ENCODE measurements at places on chromosomes 2 and 18. TPM values are rescaled to one million over a fixed set of nuclear protein-coding genes. Genes with fewer than 3 reads are reported as not detected.

DNA sequence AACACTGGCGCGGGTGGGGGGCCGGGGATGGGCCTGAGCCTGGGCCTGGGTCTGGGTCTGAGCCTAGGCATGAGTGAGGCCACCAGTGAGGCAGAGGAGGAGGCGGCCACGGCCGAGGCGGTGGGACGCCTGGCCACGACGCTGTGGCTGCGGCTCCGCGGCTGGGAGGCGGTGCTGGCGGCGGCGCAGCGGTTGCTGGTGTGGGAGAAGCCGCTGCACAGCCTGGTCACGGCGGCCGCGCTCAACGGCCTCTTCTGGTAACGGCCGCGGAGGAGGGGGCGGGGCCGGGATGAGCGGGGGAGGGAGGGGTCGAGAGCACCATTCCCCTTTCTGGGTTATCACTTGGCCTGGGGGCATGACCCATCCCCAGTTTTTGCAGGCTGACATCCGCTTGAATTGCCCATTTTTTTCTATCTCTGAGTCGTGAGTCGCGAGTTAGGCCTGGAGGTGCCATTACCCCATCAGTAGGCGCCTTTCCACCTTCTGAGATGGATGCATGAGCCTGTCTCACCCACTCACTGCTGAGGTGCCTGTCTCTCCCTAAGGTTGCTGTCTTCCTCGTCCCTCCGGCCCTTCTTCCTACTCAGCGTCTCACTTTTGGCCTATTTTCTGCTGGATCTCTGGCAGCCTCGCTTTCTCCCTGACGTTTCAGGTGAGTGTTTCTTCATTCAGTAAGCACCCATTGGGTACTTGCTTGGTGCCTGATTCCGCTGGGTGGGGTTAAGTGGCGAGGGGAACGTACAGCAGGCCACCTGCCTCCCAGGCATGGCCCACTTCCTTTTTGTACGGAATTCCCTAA is 501 bp downstream of the RETREG2 start:
- no peak for DNase-seq

GRCh38 chr18:12625241-12625640 is 32.7 kb downstream of the SPIRE1 start:
- DNase-seq = no peak

TMBIM1 gene
- total RNA-seq = 26.9 TPM

- DNase-seq = no peak
Measured at GRCh38 chr2:104702031-104702850, 151.7 kb upstream of the POU3F3 start.

GRCh38 chr2:16958266-16958665 is 292.6 kb upstream of the CYRIA start:
- DNase-seq = no peak

DNA sequence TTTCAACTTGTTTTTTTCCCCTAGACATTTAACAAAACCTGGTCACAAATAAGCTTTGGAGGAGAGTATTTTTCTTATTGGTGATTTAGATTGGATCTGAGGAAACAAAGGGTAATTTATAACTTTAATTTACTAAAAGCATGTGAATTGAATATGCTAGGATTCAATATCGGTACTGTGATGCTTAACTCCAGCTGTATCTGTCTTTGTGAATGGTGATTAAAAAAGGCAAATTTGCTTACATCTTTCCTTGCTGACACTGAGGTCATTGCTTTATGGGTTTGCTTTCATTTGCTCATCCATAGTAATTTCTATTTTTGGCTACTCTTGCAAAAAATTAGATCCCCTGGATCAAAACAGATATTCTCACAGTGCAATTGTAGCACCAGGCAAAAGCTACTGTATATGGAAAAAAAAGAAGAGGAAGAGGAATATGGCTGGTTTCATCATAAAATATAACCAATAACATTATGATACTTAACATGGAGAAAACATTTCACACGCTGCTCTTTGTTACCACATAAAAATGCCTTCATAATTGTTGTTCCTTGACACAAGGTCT is 832.0 kb upstream of the ZEB2 start:
- DNase-seq = no peak

MC4R gene
- not detected for total RNA-seq

DNA sequence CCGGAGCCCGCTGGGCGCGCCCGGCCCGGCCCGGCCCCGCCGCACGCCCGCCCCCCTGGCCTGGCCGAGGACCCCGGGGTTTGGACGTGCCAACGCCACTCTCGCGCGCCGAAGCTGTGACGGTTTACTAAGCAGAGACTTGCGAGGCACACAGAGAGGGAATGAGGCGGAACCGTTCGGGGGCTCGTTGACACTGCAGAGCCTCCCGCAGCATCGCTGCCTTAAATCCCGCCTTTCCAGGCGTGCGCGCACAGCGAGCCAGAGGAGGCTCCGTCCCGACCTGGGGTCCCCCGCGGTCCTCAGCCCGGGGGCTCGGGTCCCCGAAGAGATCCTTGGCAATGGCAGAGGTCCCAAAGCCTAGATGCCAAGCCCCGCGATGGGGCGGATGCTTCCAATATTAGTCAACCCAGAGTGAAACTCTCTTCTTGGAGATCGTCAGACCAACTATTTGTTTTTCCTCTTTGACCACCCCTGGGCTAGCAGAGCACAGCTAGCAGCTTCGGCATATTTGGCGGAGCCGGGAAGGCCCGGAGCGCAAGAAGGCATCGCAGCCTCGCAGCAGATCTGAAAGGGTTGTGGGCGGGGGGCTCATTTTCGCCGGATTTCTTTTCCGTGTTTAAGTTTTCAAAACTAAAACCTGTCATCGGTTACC is at the start of gene ZNF385B:
Gene ZNF385B, minus strand, starts transcription at position 197 of the 652 bp plus-strand sequence.
- no peak for DNase-seq

CYRIA gene
- total RNA-seq = 9.2 TPM

GRCh38 chr2:199261936-199262335 is 195.8 kb downstream of the SATB2 start:
- no peak for DNase-seq

CROCC2 gene
- total RNA-seq = not detected

FBXO48 gene
- 0.85 TPM for total RNA-seq

GRCh38 chr2:70580352-70580751 is 26.7 kb upstream of the TGFA start:
- no peak for DNase-seq

- no peak for DNase-seq
Measured at GRCh38 chr2:7022492-7023385, 105.5 kb downstream of the RNF144A start.

- no peak for DNase-seq
Measured at GRCh38 chr2:51441786-51442185, 409.9 kb upstream of the NRXN1 start.

MAPK4 gene
- total RNA-seq = 0.11 TPM

- DNase-seq = no peak
Measured at GRCh38 chr2:30252723-30253701, 21.7 kb downstream of the LBH start.

ZNF407 gene
- 10.3 TPM for total RNA-seq

GRCh38 chr2:231820786-231821303 is 34.6 kb downstream of the COPS7B start:
- DNase-seq = no peak

ALPI gene
- not detected for total RNA-seq

DNA sequence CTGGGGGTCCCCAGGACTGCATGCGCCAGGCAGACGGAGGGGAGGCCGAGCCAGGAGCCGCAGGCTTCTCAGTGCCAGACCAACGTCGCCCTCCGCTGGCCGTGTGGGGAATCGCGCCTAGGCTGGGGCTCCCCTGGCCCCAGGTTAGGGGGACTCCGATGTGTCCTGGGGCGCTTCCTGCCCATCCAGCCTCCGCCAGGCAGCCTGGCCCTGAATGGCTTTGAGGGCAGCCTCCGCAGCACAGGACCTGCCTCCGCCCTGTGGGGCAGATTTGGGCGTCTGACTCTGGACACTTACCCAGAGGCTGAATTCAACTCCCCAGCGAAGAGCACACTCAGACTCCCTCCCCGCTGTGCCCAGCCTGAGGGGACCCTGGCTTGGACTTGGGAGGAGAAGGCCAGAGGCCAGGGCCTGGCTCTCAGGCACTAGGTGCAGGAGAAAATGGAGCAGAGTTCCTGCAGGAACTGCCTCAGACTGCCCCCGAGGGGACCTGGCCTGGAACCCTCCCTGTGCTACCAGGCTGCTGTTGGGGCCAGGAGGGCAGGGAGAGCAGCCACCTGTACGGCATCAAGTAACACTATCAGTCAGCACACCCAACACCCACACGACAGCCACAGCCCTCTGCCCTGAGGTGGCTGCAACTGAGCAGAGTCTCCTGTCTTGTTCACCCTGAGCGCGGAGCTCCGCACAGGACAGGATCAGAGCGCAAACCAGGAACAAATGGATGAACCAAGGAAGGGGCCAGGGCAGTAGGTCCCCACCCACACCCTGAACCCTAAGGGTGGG is 597 bp upstream of the TEKT4 start:
- DNase-seq = no peak

DNA sequence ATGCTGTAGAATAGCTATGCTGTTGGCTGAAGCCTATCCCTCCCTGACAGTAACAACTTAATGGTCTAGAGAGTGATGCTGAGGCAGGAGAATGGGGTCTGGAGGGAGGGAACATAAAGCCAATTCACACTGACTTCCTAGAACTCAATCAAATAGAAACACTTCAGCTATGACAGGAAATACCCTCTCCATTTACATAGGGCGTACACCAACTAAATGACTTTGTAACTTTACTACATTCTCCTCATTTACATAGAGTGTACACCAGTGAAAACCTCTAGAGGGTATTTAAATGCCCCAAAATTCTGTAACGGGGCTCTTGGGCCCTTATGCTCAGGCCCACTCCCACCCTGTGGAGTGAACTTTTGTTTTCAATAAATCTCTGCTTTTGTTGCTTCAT is 41.5 kb downstream of the YPEL5 start:
- no peak for DNase-seq

GRCh38 chr2:203817147-203817546 is 50.4 kb upstream of the CTLA4 start:
- DNase-seq = no peak

- peak; percentile 3 for DNase-seq
Measured at GRCh38 chr2:163155279-163155883, 316.8 kb upstream of the KCNH7 start.

- no peak for DNase-seq
Measured at GRCh38 chr2:67416136-67416535, 19.0 kb downstream of the ETAA1 start.

DDX1 gene
- 80.7 TPM for total RNA-seq

MLPH gene
- total RNA-seq = 0.40 TPM

NDC80 gene
- total RNA-seq = 38.8 TPM

DNA sequence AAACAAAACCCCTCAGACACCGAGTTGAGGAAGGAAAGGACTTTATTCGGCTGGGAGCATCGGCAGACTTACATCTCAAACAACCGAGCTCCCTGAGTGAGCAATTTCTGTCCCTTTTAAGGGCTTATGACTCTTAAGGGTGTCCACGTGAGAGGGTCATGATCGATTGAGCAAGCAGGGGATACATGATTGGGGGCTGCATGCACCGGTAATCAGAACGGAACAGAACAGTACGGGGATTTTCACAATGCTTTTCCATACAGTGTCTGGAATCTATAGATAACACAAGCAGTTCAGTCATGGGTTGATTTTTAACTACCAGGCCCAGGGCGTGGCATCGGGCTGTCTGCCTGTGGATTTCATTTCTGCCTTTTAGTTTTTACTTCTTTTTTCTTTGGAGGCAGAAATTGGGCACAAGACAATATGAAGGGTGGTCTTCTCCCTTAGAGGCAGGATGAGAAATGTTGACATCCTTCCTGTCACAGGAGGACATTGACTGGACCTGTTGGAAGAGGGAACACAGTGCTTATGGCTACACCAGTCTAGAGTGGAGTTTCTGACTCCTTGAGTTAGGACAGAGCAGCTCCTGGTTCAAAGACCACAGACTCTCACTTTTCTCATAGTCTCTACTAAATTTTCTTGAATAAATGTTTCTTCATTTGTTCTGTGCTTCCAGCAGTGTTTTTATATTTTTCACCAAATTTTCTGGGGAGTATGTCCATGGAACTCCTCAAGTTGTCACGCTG is 35.8 kb downstream of the SPOPL start:
- no peak for DNase-seq

DNA sequence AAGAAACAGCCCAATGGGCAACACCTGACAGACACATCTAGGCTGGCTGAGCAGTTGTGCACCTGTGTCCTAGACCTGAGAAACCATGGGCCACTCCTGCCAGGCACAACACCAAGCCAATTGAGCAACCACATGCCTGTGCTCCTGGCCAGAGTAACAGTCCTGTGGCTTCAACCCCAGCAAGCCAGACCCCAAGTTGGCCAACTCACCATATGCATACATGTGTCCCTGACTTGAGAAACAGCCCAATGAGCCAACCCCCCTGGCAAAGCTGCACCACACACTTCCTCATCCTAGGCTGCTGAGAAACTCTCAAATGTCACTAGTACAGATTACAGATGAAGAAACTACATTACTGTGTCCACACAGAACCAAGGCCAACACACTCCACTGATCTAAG is 36.6 kb downstream of the USP34 start:
- no peak for DNase-seq

- no peak for DNase-seq
Measured at GRCh38 chr2:165584126-165584654, 114.7 kb downstream of the CSRNP3 start.

GRCh38 chr18:36828157-36828629 is 609 bp downstream of the TPGS2 start:
- no peak for DNase-seq

TMEM169 gene
- total RNA-seq = 2.7 TPM

DNA sequence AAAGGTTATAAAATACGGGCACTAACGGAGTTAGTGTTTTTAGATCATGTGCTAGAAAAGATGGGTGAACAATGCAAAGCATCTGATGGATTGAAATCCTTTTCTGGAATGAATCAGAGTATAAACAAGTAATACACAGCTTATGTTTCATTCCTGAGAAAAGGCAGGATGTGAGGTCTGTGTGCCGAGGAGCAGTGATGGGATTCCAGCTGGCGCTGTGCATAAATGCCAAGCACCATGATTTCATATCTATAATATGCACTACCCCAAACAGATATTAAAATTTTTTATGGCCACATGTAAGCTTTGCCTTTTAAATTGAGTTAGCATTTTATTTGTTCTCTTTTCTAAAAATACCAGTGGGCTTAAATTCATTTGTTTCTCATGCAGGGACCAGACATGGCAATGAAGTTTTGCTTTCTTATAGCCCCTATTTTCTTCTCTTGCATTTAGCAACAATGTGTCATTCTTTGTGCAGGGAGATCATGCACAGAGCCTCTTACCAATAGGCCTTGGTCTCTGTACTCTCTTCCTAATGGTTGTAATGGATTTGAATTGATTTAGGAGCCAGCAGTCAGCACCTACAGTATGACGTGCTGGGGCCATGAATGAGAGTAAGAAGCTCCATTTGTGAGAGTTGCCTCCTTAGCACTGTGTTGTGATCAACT is 323.9 kb downstream of the SLC8A1 start:
- no peak for DNase-seq

All from GM12878 (cell line).